ENCODE measurements at places on chromosomes 7 and 10. TPM values are rescaled to one million over a fixed set of nuclear protein-coding genes. Genes with fewer than 3 reads are reported as not detected.

- no peaks in the 10 kb centered on the region for H3K4me1 ChIP-seq
- no peak for DNase-seq
- no peak overlapping the region for H3K27ac ChIP-seq
- peaks cover 33% of the 10 kb centered on the region for H3K36me3 ChIP-seq
- H3K4me3 ChIP-seq: no peak overlapping the region
These were observed 13.7 kb downstream of the BPGM start for GRCh38 chr7:134660242-134660785.

- H3K4me3 ChIP-seq: no peak overlapping the region
- peaks cover 24% of the 10 kb centered on the region for H3K4me1 ChIP-seq
- DNase-seq: no peak
- peaks cover 10% of the 10 kb centered on the region for H3K27me3 ChIP-seq
These were observed 77.6 kb upstream of the LEP start for GRCh38 chr7:128163473-128163872.

GRCh38 chr7:132183781-132184380, 392.4 kb downstream of the PLXNA4 start:
- peaks cover 19% of the 10 kb centered on the region for H3K27me3 ChIP-seq
- DNase-seq: no peak
- no peaks in the 10 kb centered on the region for H3K4me1 ChIP-seq
- no peak overlapping the region for H3K4me3 ChIP-seq
- no peaks in the 10 kb centered on the region for H3K36me3 ChIP-seq
- no peak overlapping the region for H3K27ac ChIP-seq

- H3K27ac ChIP-seq: no peak overlapping the region
- no peak for DNase-seq
- H3K4me3 ChIP-seq: no peak overlapping the region
- H3K36me3 ChIP-seq: no peaks in the 10 kb centered on the region
- no peaks in the 10 kb centered on the region for H3K4me1 ChIP-seq
- peaks cover 6% of the 10 kb centered on the region for H3K27me3 ChIP-seq
These were observed 246.2 kb downstream of the SEC23IP start for GRCh38 chr10:120138689-120139088.

DNA sequence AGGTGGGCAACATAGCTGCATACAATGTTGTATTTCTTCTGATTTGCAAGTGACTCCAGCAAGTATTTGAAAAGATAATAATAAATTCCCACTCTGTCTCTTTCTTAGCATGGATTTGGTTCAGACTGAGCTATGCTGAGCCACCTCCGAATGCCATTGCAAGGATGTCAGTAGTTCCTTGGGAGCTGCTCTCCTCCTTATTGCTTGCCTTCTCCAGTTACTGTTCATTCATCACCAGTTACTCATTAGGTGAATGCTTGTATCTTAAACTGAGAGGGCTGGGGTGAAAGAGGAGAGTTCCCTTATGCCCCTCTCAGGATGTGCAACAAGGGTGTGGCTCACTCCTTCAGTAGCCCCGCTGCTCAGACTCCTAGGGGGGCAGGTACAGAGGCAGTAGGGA, 78.4 kb upstream of the PRKAR2B start:
- DNase-seq: no peak
- no peak overlapping the region for H3K27ac ChIP-seq
- no peak overlapping the region for H3K4me3 ChIP-seq
- H3K27me3 ChIP-seq: no peaks in the 10 kb centered on the region
- no peaks in the 10 kb centered on the region for H3K4me1 ChIP-seq

- no peak overlapping the region for H3K4me3 ChIP-seq
- no peaks in the 10 kb centered on the region for H3K36me3 ChIP-seq
- DNase-seq: no peak
- H3K27ac ChIP-seq: no peak overlapping the region
- H3K27me3 ChIP-seq: peaks cover 4% of the 10 kb centered on the region
- H3K4me1 ChIP-seq: peaks cover 28% of the 10 kb centered on the region
These were observed 2.5 kb upstream of the NFE2L3 start for GRCh38 chr7:26149391-26149977.

DNA sequence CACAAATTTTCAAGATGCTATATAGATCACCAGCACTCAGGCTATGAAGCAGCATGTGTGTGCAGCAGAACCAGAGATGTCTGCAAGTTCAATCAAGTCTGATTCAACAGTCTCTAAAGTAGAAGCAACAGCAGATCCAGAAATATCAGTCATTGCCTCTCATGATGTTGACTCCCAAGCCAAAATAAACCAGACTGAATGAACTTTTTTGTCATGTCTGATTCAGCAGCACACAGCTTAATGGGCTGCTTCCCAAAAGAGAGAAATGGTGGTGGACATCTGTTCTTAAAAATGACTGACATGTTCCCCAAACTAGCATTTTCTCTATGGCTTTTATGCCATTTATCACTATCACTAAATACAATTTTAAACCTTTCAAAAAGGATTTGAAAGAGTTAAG, 53.8 kb downstream of the TMEM26 start:
- H3K27me3 ChIP-seq: no peaks in the 10 kb centered on the region
- no peak for DNase-seq
- H3K4me1 ChIP-seq: no peaks in the 10 kb centered on the region

Gene ADIRF
- 0.66 TPM for total RNA-seq

Gene KAZALD1
- total RNA-seq: not detected

Gene NPFFR1
- total RNA-seq: not detected
